Vagina (tissue), 2 donors: ENCODE measurements at places on chromosomes 12 and 14.

- no peaks in the 10 kb centered on the region for H3K36me3 ChIP-seq
- no peak overlapping the region for H3K4me3 ChIP-seq
- H3K27me3 ChIP-seq: no peaks in the 10 kb centered on the region
- no peak overlapping the region for H3K27ac ChIP-seq
- DNase-seq: no peak
Measured at GRCh38 chr12:127600211-127600610, 666.8 kb upstream of the TMEM132C start.

- no peaks in the 10 kb centered on the region for H3K36me3 ChIP-seq
- H3K4me1 ChIP-seq: peaks cover 31% of the 10 kb centered on the region
- H3K27me3 ChIP-seq: no peaks in the 10 kb centered on the region
- H3K27ac ChIP-seq: peak overlapping the region; percentile 95
Measured at GRCh38 chr12:95218150-95219133, 835 bp downstream of the VEZT start.

DNA sequence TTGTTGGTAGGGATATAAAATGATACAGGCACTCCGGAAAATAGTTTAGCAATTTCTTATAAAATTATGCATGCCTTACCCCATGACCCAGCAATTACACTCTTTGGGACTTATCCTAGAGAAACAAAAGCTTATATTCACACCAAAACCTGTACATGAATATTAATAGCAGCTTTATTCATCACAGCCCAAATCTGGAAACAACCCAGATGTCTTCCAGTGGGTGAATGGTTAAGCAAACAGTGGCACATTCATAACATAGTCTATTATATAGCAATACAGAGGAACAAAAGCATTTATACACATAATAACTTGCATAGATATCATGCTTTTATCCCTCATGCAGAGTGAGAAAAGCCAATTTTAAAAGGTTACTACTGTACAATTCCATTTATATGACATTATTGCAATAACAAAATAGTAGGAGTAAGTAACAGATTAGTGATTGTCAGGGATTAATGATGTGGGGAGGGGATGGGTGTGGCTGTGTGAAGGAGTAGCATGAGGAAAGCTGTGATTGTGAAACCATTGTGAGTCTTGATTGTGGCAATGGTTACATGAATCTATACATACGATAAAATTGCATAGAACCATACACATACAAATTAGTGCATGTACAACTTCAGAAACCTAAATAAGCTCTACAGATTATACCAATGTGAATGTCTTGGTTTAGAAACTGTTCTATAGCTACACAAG lies 363.1 kb upstream of the OR4E1 start:
- H3K4me1 ChIP-seq: no peaks in the 10 kb centered on the region
- no peak overlapping the region for H3K27ac ChIP-seq
- no peaks in the 10 kb centered on the region for H3K36me3 ChIP-seq
- H3K27me3 ChIP-seq: no peaks in the 10 kb centered on the region
- no peak overlapping the region for H3K4me3 ChIP-seq

GRCh38 chr14:31785574-31785973 lies 224.4 kb downstream of the NUBPL start:
- H3K4me3 ChIP-seq: no peak overlapping the region
- no peaks in the 10 kb centered on the region for H3K27me3 ChIP-seq
- no peaks in the 10 kb centered on the region for H3K36me3 ChIP-seq
- DNase-seq: no peak
